HS-5 (cell line): ENCODE measurements at places on chromosomes 2 and 18.

GRCh38 chr18:10304853-10305252 is 149.6 kb upstream of the APCDD1 start:
- DNase-seq: peak; percentile 41

DNA sequence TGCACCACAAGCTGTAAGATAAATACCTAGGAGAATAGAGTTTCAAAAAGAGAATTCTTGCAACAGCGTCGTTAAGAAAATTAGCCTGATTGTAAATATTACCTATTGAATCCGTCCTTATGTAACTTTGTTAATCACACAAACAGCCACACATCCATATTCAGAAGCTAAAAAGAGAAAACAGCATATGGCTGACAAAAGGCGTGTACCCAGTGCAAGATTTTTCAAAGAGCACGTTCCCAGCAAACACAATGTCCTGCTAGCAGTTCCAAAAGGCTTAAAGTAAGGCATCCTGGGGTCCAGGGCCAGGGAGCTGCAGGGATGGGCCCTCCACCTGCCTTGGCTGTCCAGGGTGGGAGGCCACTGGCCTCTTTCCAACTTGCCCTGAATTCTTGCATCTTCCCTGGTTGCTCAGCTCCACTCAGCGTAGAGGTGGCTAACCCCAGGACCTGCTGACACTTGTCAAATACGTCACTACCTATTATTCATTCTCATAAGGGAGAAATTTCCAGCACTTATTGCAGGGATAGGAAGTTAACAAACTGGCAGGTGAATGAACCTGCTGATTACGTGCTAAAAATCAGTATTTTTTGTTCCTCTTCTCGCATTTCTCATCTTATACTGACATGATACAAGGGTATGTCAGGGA is 102.1 kb upstream of the NEDD4L start:
- no peak for DNase-seq

DNA sequence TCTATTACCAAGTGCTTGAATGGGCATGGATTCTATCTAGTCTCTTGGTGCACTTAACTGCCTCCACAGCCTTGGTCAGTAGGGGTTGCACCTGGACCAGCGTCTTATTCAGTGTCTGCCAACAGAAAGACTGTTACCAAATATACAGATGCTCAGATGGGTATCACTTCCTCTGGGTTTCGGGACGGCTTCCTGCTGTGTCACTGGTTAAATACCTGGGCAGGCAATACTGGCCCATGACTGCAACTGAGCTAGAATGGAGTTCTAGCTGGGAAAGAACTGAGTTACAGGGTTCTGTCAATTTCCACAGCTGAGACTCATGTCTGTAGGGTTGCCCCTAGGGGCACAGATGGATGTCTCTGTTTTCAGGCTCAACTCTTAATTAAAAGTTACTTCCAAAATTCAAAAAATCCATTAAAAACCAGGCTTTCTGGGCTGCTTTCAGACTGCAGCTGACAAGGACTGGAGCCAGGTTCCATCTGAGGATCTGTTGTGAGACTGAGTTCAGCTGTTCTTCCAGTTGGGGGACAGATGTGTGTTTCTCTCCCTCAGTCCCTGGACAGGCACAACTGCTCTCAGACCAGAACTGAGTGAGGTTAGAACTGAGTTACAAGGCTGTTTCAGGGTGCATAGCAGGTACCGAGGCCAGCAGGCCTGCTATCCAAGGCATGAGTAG is 789.6 kb upstream of the SLC8A1 start:
- DNase-seq: no peak

DNA sequence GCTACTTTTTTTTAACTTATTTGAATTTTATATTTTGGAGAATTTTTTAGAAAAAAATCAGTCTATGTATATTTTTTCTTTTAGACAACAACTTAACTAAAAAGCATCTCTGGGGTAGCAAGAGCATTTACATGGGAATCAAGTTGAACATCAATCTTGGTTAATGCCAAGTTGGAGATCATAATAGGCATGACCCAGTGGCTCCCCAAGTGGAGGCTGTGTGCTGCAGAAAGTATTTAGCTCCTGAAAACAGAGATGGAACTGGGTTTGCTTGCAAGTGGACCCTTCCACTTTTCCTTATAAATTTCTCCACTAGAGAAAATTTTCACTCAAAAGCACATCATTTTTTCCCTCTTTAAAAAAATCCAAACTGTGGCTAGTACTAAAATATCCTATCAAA is 23.9 kb upstream of the CAVIN2 start:
- DNase-seq: no peak

GRCh38 chr2:128310094-128310716 is 8.5 kb downstream of the HS6ST1 start:
- DNase-seq: no peak

- no peak for DNase-seq
Measured at GRCh38 chr2:154280543-154280942, 408.8 kb downstream of the GALNT13 start.

- no peak for DNase-seq
Measured at GRCh38 chr2:60873381-60873780, 8.0 kb upstream of the REL start.

GRCh38 chr18:76394780-76395476 is 100.1 kb downstream of the ZNF516 start:
- DNase-seq: no peak

DNA sequence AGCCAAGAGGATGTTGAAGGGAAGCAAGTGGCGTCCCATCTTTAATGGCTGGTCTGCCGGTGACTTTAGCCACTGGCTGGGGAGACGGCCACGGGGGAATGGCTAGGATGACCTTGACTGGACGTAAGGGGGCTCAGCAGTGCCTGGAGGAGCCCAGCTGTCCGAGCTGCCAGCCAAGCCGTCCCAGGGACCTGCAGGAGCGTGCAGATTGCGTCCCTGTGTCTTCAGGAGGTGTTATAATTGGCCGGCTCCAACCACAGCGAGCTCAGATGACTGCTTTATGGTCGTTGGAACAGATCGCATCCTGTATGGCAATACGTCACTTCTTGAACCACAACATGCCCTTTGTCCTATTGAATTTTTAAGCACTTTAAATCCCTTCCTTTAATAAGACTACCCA is 204.6 kb downstream of the EIPR1 start:
- DNase-seq: no peak

GRCh38 chr2:125707611-125708010 is 948.3 kb upstream of the GYPC start:
- DNase-seq: no peak

GRCh38 chr2:178523596-178524134 is 43.4 kb downstream of the PLEKHA3 start:
- no peak for DNase-seq

- no peak for DNase-seq
Measured at GRCh38 chr2:73260338-73260984, 23.8 kb downstream of the FBXO41 start.

GRCh38 chr2:170201734-170202393 is 23.9 kb downstream of the MYO3B start:
- no peak for DNase-seq

- no peak for DNase-seq
Measured at GRCh38 chr2:63058144-63058920, 7.7 kb downstream of the OTX1 start.

DNA sequence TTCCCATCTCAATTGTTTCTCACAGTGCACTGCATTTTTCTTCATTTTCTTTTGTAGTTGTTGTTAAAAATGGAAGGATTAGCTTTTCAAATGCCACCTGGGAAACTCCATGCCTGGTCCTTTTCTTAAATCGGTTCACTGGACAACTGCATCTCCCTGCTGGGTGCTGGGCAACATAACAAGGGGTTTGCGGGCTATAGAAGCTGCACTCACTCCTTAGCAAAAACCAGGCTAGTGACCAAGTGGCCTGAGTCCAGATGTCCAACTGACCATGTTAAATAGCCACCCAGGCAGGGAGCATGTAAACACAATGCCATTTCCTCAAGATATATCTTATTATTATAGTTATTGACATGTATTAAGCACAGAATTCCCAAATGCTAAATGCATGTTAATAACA is 264.9 kb downstream of the ICOS start:
- DNase-seq: no peak

GRCh38 chr18:34491719-34492118 is 218.4 kb upstream of the DTNA start:
- DNase-seq: no peak

- DNase-seq: no peak
Measured at GRCh38 chr18:7980656-7981055, 413.5 kb downstream of the PTPRM start.

GRCh38 chr2:121648206-121649148 is 785 bp downstream of the CLASP1 start:
- DNase-seq: peak; percentile 46

DNA sequence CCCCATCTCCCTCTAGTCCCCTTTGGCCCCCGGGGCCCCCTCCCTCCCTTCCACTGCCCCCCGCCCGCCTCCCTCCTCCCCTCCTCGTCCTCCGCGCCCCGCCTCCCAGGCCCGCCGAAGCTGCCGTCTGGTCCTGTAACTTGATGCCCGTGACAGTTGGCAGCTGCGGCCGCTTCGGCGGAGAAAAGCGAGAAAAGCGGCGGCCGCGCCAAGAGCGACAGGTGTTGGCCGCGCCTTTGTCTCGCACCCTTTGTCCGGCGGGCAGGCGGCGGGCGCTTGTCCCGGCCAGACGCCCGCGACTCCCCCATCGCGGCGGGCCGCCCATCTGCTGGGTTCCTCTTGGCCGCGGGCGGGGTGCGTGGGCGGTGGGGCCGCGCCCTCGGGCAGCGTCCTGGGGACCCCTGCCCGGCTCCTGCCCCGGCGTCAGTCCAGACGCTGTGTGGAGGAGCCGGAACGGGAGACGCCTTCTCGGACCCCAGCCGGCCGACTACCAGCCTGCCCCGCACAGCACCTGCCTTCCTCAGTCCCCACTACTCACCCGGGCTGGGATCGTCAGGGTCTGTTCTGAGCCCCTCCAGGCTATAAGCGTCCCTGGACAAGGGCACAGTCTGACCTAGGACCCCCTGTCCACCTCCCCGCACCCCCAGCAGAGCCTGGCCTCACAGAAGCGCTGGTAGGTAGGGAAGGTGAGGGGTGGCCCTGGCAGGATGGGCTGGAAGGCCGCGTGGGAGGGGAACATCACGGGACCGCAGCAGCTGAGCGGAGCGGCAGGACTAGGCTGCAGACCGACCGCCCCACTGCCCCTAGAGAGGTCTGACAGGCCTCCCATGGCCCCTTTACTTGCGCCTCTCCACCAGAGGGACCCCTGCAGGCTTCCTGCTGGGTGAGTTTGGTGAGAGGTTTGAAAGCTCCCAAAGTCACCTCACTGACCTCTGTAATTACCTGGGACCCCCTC is 1.2 kb upstream of the HES6 start:
- DNase-seq: no peak

DNA sequence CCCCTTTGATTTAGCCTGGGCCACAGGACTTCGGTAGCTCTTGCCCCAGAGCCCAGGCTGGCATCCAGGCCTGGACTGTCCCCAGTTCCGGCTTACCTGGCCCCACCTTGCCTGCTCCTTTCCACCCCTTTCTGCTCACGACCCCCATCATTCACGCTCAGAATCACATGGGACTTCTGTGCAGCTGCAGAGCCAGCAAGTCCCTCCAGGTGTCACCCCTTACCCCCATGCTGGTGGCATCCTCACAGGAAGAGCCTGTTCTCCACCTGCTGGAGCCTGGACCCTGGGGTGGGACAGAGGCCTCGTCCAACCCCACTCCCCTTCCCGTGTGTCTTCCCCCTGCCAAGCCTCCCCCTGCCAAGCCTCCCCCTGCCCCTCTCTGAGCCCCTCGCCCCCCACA is 7.9 kb upstream of the KCNIP3 start:
- DNase-seq: no peak

DNA sequence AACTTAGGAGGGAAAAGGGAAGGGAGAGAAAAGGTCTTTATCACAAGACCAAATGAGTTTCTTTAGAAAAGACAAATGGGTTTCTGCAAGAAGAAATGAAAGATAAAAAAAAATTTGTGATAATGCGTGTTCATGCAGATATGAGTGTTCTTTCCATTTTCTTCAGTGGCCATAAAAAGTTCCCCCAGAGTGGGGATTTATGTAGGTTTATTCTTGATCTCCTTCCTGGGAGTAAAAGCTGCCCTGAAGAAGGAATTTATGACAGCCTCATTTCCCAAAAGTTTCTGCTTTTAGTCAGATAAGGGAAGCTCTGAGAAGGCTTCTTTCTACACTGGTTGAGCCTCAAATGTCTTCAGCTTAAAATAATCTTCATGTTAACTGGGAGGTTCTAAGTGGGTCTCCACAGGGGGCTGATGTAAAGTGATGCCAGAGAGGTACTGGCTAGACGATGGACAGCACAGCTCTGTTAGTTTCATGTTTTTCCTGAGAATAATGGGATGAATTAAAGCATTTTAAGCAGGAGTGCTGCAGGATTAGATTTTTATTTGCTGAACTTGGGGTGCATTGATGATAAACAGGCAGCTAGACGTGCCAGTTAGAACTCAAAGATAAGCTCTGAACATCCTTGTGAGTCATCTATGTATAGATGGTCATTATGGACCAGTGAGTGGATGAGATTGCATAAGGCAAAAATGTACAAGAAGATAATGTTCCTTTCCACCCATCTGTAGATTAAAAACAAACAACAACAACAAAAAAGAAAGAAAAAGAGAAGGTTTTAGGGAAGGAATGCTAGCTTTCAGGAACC is 99.4 kb upstream of the MSH2 start:
- DNase-seq: no peak

- DNase-seq: no peak
Measured at GRCh38 chr2:212669761-212670160, 131.2 kb upstream of the ERBB4 start.

DNA sequence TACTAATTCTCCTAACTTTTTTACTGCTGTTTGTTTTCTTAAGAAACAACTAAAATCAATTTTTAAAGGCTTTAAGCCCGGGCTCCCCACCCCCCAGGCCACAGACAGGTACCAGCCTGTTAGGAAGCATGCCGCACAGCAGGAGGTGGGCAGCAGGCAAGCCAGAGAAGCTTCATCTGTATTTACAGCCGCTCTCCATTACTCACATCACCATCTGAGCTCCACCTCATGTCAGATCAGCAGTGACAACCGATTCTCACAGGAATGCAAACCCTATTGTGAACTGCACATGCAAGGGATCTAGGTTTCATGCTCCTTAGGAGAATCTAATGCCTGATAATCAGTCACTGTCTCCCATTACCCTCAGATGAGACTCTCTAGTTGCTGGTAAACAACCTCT is 517.0 kb downstream of the NRXN1 start:
- no peak for DNase-seq

GRCh38 chr2:229921101-229921891 is 513 bp downstream of the TRIP12 start:
- peak; percentile 49 for DNase-seq

GRCh38 chr2:240182001-240182400 is 41.5 kb upstream of the OTOS start:
- no peak for DNase-seq

GRCh38 chr2:65057391-65058052 is 1.3 kb downstream of the CEP68 start:
- no peak for DNase-seq

DNA sequence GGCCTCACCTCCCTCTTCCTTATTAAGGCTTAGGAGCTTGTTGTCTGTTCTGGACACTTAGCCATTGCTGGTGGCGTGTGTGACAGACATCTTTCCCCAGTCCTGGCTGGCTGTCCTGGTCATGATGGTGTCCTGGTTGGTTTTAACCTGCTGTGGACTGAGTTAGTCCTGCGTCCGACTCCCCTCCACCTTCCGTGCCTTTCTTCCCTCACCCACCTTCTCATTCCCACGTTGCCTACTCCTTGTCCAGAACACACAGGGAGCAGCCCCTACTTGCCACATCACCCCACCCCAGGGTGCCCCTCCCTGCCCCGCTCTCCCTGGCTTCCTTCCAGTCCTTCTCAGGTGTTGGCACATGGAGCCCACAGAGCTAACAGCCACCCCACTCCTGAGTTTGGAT is 9.5 kb downstream of the ANO7 start:
- DNase-seq: no peak
